ENCODE measurements at places on chromosomes 2 and 18.
A peak's percentile ranks its signal among the peaks of the same experiment; 100 is the strongest.

DNA sequence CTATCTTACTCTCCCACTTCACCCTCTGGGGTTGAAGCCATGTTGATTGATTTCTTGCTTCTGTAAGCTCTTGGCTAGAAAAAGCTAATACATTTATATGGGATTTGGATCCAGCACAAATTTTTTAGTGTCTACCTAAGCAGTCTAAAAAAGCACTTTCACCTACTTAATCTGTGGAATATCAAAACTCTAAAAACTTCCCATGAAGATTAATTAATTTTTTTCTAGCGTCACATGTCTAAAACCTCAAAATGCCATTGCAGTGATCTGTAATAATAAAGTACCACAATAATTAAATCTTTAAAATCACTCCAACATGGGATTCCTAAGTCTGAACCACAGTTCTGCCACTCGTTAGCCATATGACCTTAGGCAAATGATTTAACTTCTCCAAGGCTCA, 180.1 kb downstream of the EN1 start:
- no peak for DNase-seq

DNA sequence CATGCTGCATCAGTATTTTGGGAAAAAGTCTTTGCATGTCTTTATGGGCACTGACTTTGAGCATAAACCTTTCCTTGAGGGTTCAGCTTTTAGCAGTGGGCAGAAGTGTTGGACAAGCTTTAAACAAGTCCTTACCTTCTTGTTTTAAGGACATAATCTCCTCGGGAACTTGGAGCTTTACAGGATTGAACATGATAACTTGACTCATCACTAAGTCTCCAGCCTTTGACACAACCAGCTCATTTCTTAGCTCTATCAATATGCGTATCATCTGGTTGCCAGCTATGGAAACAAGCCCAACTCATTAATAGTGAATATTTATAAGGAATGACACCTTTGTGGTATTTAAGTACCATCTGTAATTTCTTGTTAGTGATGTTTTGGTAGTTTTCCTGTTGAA, 21.0 kb upstream of the RAB27B start:
- no peak for DNase-seq

DNA sequence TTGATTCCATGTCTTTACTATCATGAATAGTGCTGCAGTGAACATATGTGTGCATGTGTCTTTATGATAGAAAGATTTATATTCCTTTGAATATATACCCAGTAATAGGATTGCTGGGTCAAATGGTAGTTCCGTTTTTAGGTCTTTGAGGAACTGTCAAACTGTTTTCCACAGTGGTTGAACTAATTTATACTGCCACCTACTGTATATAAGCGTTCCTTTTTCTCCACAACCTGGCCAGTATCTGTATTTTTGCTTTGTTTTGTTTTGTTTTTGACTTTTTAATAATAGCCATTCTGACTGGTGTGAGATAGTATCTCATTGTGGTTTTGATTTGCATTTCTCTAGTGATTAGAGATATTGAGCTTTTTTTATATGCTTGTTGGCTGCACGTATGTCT, 641.6 kb downstream of the SUCLG1 start:
- DNase-seq: no peak

- no peak for DNase-seq
Measured at GRCh38 chr2:43085929-43086328, 140.5 kb downstream of the ZFP36L2 start.

DNA sequence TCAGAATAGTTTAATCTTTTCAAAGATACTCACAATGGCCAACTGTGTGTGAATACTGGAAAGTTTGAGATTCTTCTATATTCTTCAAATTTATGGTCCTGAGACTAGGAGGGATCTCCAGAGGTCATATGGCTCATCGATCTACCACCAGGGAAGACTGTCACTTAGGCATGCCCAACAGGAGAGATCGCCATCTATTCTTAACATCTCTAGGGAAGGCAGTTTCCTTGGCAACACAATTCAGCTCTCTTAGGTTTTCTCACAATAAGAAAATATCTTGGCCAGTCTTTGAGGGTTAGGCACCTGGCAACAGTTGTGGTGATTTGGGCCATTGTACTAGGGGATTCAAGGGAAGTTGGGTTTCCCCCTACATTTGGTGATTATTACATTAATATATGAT, 107.2 kb downstream of the GALNT3 start:
- no peak for DNase-seq

DNA sequence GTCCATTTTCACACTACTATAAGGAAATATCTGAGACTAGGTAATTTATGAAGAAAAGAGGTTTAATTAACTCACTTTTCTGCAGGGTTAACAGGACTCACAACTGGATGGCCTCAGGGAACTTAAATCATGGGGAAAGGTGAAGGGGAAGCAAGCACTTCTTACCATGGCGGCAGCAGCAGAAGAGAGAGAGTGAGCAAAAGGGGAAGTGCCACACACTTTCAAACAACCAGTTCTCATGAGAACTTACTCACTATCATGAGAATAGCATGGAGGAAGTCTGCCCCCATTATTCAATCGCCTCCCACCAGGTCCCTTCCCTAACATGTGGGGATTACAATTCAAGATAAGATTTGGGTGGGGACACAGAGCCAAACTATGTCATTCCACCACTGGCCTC, 55.1 kb upstream of the NETO1 start:
- DNase-seq: no peak

DNA sequence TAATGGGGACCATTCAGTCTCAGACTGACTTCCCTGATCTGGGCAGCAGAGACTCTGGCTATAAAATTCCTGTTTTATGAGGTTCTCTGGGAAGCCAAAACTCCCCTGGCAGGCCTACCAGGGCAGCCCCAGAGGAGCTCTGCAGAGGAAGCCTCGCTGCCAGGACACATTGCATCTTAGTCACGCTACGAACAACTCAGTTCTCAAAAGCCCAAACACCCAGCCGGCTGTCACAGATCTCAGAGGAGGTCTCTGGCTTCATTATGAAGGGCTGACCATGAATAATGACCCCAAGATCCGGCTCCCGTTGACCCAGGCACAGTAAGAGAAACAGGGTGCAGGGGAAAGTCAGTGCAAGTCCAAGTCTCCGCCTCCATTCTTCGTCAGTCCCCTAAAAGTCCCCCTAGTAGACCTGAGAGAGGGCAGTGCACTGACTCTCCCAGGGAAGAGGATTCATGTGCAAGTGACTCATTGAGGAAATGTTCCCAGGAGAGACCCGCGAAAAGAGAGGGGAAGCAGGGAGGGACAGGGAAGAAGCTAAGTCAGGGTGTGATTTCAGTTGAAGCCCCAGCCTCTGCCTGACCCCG, 212.3 kb downstream of the CYP26B1 start:
- DNase-seq: no peak

DNA sequence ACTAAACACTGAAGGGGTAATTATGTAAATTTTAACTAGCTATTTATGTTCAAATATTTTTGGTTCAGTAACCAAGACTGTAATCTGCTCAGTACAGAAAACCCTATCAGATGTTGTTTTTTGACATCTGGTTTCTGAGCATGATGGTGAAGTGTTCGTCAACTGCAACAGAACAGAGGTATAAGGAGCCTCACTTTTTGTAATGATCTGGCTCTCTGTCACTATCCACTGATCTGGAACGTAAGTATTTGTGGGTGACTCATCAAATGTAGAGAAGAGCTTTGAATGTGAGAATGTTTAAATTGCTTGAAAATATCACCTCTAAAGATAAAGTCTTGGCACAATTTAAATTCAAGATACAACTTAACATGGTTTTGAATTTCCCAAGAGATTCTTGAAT, 213.6 kb upstream of the FAM98A start:
- no peak for DNase-seq

GRCh38 chr2:238139196-238140039, 950 bp downstream of the KLHL30 start:
- no peak for DNase-seq

DNA sequence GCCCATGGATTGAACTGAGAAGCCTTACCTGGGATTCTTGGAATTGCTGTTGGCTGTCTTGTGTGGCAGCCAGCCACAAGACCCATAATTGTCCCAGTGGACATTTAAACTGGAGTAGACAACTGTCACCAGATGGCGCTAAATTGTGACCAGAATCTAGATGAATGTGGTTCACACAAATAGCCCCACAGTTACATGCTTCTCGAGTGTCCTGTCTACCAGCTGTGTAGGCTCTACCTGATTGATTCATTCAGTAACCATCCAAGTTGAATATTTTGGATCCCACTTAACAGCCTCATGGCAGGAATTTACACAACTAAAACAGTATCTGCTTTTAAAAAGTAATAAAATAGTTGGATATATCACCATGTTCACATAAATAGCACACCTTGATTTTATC, 73.2 kb downstream of the MAP4K4 start:
- peak; percentile 42 for DNase-seq

DNA sequence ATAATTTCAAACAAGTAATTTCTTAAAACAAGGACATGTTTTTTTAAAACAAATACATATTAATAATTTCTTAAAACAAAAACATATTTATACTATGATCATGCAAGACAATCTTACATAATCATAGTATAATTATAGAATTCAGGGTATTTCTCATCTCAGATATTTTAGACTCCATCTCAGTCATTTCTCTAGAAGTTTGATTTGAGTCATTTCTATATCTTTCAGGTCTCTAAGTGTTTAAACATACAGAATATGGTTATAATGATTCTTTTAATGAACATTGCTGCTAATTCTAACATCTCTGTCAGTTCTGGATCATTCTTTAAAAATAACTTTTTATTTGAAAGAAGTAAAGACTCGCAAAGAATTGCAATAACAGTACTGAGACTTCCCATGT, 154.2 kb upstream of the KYNU start:
- DNase-seq: no peak

DNA sequence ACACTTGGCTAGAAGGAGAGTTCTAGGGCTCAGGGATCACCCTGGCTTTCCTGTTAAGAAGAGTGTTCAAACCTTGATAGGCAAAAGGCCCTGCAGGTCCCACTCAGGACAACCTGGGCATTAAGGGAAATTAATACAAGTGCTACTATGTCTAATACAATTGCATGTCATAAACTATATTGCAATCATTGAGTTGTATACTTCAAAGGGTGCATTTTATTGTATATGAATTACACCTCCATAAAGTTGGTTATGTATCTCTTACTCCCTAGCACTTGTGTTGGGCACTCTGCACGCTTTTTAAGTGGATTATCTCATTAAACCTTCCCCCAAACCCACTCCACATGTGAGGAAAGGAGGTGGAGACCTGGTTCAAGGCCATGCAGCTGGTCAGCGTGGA, 172.1 kb upstream of the GLI2 start:
- DNase-seq: no peak

GRCh38 chr18:34339155-34339554, 114.4 kb upstream of the NOL4 start:
- DNase-seq: peak; percentile 99

DNA sequence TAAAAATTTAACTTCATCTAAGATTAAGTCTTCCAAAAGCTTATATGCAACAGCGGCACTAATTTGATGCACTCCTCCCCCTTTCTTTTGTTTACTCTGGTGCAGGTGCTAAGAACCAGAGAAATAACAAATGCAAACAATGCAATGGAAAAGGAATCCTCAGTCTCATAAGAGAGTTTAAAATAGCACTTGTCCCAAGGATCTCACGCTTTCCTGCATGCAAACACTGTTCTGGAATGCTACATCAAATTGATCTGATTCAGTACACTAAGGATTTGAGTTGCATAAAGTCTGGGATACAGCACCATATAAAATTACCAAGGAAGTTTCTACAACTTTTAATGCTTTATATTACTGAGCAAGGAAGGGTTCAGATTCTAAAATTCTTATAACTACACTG, 50.5 kb downstream of the SEPTIN10 start:
- DNase-seq: no peak

DNA sequence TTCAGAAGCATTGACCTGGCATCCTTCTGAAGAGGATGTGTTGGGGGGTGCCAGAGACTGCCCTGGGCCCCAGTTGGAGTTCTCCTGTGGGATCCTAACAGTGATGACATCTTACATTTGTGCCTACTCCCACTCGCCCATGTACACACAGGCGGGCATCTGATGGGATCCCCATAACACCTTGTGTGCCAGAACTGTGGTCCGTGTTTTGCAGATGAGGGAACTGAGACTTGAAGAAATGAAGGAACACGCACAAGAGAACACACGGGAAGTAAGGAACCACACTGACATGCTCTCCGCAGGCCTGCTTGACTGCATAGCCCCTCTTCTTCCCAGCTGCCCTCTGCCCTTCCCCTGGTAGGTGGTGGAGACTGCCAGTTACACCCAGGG, 255.3 kb downstream of the MYCN start:
- DNase-seq: no peak

DNA sequence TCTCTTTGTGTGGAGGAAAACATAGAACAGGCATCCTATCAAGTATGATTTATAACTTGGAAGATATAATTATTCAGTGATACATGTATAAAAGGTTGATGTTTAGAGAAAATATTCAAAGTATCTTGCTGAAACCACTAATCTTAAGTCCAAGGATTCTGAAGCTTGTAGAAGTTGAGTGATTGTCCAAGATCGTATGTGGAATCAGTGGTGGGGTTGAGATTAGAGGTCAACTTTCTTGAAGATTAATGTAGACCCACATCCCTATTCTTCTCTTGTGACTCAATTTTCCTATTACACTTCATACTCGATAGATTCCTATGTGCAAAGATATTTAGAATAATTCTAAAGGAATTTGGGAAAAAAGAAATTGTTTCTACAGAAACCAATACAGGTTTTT, 1565.9 kb upstream of the ACVR2A start:
- DNase-seq: no peak

GRCh38 chr2:239455436-239456203, 54.8 kb upstream of the HDAC4 start:
- no peak for DNase-seq

DNA sequence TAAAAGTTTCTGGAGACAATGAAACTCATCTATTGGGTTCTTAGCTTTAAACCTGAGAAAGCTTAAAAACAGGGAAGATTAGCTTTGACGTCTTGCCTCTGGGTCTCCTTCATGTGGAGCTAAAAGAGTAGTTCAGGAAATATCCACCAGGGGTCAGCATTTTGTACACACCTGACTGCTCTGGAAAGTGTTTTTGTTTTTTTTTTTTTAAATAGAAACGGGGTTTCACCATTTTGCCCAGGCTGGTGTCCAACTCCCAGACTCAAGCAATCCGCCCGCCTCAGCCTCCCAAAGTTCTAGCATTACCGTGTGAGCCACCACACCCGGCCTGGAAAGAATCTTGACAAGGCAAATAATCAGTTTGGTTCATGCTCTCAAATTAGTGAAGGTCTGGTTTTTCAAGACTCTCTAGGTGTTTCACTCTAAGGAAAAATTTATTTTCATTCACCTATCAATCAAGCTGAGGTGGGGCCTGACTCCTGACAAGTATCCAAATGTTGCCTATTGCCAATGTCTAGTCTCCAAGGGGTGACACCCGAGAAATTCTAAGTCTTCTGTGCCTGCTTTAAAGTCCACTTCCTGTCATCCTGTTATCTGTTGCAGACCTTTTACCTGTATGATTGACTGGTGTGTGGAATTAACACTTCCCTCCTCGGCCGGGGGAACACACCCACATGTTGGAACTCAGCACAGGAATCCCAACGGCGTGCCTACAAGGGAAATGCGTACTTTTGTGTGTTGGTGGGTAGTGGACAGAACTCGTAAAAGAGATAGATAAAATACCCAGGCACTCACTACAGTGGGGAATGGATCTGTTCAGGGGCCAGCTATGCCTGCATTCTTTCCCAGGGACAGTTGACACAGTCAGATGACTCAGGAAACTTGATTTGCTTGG, 11.3 kb downstream of the IL1RN start:
- peak; percentile 61 for DNase-seq
